ENCODE measurements at places on chromosomes 2 and 18.
A peak's percentile ranks its signal among the peaks of the same experiment; 100 is the strongest.

DNA sequence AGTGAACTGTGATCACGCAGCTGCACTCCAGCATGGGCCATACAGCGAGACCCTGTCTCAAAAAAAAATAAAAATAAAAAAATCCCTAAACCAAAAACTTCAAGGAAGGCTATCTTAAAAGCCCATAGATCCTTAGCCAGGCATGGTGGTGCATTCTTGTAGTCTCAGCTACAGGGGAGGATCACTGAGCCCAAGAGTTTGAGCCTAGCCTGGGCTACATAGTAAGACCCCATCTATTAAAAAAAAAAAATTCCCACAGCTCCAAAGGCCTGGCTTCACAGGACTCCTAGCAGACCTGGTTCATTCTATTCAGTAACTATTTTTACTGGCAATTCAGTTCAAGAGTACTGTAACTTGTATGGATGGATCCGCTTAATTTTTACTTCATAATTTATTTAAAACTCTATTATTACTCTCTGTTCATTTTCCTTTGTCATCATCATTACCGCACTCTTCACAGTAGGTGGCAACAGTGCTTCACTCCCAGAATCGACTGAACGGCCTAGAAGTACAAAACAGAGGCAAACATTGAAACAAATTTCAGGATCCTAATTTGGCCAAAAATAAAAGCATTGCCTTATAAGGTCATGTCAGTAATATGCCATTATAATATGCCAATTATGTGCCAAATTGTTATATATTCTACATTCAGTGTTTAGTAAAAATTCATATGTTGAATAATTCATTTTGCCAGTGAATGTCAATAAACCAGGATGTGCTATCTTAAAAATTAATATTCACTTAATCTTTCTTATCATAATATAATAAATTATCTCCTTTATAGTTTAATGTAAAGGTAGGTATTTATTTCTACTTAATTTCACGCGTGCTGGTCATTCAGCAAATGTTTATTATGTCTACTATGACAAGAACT lies 14.3 kb upstream of the STAM2 start:
- DNase-seq = peak; percentile 70

DNA sequence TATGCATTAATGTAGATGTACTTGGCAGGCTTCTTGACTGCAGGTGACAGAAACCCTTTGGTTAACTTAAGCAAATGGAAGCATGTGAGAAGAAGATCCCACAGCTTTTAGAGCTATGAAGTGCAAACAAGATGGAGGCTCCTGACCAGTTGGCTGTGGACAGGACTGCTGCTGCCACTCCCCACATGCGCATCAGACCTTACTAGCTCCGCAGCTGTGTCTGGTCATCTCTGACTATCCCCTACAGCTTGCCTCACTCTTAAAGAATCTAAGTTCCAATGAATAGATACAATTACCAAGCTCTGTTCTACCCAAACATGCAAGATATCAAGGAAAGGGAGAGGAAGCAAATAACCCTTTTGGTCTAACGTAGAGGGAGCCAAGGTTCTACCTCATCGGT lies 587.6 kb downstream of the DSC3 start:
- no peak for DNase-seq

- DNase-seq = no peak
Measured at GRCh38 chr2:152508446-152508845, 173.5 kb downstream of the FMNL2 start.

- DNase-seq = no peak
Measured at GRCh38 chr2:180306346-180306745, 299.2 kb upstream of the CWC22 start.

- no peak for DNase-seq
Measured at GRCh38 chr2:221791844-221792243, 219.7 kb upstream of the EPHA4 start.

DNA sequence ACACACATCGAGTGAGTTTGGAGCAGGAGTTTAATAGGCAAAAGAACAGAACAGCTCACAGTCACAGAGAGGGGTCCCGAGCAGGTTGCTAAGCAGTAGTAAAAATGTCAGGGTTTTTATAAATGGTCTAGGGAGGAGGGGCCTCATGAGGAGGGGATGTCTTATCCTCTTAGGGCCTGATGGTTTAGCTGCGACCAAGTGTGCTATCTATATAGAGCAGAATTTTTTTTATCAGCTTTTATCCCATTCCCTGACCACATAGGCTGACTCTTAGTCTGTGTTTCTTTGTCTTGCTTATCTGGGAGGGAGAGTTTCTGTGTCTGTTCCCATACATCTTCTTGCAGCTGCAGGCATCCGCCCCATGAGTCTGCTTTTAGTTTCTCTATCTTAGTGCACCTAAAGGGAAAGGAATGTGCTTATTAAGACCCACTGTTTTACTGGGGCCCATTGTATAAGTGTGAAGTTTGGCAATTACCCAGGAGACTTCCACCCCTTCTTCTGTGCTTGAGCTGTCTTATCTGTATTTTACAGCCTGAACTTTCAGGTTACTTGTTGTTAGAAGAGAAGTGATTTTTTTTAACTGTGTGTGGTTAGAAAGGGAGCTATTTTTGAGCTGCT lies 30.4 kb upstream of the GMCL1 start:
- DNase-seq = no peak

GRCh38 chr2:11856095-11856494 lies 109.7 kb downstream of the LPIN1 start:
- DNase-seq = no peak

DNA sequence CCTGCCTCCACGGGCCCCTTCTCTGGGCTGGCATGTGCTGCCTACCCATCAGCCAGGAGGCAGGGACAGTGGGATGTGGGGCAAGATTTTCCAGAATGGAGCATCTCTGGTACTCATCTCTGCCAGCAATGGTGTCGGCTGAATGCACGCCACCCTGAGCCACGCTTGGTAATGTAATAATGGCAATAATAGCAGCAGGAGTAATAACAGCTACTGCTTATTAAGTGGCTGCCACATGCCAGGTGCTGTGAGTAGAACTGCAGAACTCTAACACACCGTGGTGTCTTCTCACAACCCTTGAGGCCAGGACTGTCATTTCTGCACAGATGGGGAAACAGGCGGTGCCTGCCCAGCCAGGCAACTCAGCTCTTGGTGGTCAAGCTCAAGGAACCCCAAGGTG lies 113.6 kb downstream of the CELF4 start:
- DNase-seq = no peak

DNA sequence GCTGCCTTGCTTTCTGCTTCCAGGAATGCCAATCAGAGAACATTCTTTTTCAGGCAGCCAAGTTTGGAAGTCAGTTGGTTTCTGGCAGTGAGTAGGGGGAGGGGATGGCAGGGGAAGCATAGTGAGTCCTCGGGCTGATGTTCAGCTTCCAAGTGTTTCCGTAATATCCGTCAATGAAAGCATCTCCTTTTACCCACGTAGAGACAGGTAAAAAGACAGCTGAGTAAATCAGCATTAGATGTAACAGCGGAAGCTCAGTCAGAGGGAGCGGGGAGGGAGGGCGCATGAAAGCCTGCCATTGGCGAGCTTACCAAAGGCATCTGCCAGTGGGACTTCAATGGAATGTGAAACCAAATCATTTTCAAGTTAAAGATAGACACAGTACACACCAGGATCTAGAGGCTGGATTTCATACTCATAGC lies 117.1 kb upstream of the DTNA start:
- peak; percentile 79 for DNase-seq

GRCh38 chr2:136021406-136021805 lies 36.0 kb upstream of the DARS1 start:
- DNase-seq = no peak

- no peak for DNase-seq
Measured at GRCh38 chr2:159211447-159212396, 74.8 kb downstream of the WDSUB1 start.

DNA sequence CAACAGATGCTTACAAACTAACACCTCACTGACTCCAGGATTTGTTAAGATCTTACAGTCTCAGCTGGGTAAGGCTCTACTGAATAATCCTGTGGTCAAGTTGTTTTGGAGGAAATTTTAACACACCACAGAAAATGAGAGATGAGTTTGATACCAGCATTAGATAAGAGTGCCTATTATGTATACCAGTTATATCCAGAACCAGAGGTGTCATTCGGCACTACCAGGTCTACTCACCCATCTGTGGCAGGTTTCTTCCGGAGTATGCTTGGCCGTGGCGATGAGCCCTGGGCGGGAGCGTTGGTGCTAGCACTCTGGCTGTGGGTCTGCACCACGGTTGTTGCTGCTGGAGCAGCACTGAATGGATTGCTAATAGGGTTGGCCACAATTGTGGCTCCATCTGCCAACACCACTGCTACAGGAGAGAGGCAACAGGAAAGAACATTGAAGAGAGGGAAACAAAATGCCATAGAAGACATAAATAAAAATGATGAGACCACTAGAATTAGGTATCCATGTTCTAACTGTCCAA lies 41.2 kb downstream of the SAP130 start:
- no peak for DNase-seq

Data from femur (tissue), 1 donor.